ENCODE measurements at places on chromosomes 12 and 14. TPM values are rescaled to one million over a fixed set of nuclear protein-coding genes. Genes with fewer than 3 reads are reported as not detected.

NEK9 gene
- 72.8 TPM for polyA plus RNA-seq

DNA sequence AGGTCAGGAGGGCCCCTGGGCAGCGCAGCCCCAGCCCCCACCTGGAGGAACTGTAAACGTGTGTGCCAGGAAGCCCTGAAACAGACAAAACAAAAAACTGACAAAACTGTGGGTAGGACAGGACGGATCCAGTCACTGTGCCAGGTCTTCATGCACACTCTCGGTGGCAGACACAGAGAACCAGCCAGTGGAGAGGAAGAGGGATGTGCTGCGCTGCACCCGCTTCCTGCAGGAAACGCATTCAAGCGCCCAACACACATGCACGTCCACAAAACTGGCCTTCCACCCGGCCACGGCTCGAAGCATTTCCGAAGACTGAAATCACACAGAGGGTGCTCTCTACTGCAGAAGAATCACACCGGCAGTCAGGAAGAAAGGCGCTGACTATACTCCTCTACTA, 16.9 kb downstream of the BRF1 start:
- H3K4me3 ChIP-seq: no peak overlapping the region
- H3K4me1 ChIP-seq: peaks cover 4% of the 10 kb centered on the region
- no peaks in the 10 kb centered on the region for H3K27me3 ChIP-seq
- DNase-seq: no peak
- H3K27ac ChIP-seq: no peak overlapping the region

TAS2R19 gene
- polyA plus RNA-seq: 0.87 TPM

DNA sequence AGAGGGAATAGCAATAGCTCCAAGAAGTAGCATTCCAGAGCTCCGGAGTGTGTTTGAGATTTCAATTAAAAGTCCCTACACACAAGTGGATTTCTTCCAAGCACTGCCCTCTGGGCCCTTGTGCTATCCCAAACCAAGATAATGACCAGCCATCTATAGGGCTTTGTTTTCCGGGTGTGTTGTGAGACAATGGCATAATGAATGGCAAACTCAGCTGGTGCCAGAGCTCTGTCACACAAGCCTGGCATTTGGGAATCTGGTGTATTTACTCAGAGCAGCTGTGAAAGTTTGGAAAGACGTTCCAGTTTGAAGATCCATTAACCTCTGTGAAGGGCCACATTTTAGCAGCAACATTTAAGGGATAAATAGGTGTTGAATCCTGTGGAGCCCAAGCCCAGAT, 61.2 kb upstream of the TMTC2 start:
- no peak overlapping the region for H3K4me3 ChIP-seq
- H3K4me1 ChIP-seq: no peaks in the 10 kb centered on the region

DNA sequence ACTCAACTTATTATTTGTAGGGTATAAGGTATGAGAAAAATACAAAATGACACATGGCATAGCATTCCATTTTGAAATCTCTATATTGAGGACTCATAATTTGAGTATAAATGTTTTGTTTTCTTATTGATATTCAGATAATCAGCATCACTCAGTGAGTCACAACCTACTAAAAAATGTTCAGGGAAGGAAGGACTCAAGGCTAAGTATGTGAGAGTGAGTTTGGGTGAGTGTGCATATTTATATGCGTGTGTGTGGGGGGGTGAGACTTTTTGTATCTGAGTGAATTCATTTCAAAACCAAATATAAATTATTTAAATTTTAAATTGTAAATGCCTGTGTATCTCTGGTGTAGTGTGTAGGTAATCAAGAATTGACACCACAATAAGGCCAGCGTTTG, 87.8 kb upstream of the PRKD1 start:
- no peaks in the 10 kb centered on the region for H3K36me3 ChIP-seq
- H3K27ac ChIP-seq: no peak overlapping the region
- H3K27me3 ChIP-seq: no peaks in the 10 kb centered on the region

- no peaks in the 10 kb centered on the region for H3K36me3 ChIP-seq
- DNase-seq: no peak
- no peaks in the 10 kb centered on the region for H3K4me1 ChIP-seq
- H3K4me3 ChIP-seq: no peak overlapping the region
- H3K27me3 ChIP-seq: no peaks in the 10 kb centered on the region
Measured at GRCh38 chr12:130126023-130126432, 36.2 kb upstream of the FZD10 start.

GRCh38 chr12:68319988-68320623, 12.1 kb downstream of the MDM1 start:
- no peak overlapping the region for H3K4me3 ChIP-seq
- peaks cover 4% of the 10 kb centered on the region for H3K36me3 ChIP-seq
- no peak for DNase-seq
- no peaks in the 10 kb centered on the region for H3K4me1 ChIP-seq
- H3K27me3 ChIP-seq: no peaks in the 10 kb centered on the region

DNA sequence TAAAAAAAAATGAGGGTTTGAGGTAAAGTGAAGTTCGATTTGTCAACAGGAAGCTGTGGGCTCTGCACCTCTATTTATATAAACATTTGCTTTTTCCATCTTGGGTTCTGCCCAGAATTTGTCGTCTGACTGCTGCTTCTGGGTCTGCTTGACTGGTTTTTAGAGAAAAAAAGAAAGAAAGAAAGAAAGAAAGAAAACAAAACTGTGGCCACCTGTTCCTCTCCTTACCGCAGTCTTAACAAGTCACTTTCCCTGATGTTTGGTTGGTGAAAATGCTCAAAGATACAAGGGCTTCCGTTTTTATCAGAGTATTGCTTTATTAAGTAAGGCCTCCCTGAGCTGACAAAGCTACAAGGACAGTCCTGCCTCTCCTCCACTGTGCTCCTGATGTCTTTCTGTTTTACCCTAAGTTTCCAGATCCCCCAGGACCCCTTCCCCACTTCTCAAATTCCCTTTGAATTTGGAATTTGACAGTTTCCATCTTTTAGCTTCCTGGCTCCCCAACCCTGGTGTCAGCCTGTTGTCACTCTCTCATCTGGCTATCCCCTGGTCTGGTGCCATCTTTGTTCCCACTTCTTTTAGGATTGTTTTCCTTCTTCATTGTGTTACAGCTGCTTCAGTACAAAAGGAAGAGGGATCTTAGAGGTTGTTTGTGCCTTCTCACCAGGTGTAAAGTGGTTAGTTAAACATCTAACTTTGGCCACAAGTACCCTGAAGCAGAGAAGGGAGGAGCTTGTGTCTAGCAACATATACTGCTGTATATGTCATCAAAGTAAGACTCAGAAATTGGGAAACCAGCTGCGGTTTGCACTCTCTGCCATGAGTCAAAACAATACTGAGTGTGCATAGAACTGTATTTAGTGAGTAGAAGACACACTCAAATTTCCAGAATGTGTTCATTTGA, 18.0 kb downstream of the MFAP5 start:
- H3K4me3 ChIP-seq: no peak overlapping the region
- H3K36me3 ChIP-seq: no peaks in the 10 kb centered on the region
- no peak overlapping the region for H3K27ac ChIP-seq
- H3K4me1 ChIP-seq: no peaks in the 10 kb centered on the region
- no peak for DNase-seq

RPL10L gene
- 0.70 TPM for polyA plus RNA-seq

TPPP2 gene
- 0.16 TPM for polyA plus RNA-seq

Measured in large intestine (tissue), 12 donors.